GM23338 (cell line): ENCODE measurements at places on chromosomes 11 and 22. TPM values are rescaled to one million over a fixed set of nuclear protein-coding genes. Genes with fewer than 3 reads are reported as not detected.
A peak's percentile ranks its signal among the peaks of the same experiment; 100 is the strongest.

Gene ISX
- not detected in 2 replicates for total RNA-seq

Gene MFRP
- total RNA-seq: 0.03 TPM in 1 of 2 replicates, not detected in the other

Gene TPBGL
- 0.16 and 0.21 TPM in 2 replicates for total RNA-seq

GRCh38 chr22:44574057-44574639 lies 76.1 kb upstream of the RTL6 start:
- no peak overlapping the region for H3K4me3 ChIP-seq
- DNase-seq: no peak
- no peaks in the 10 kb centered on the region for H3K27me3 ChIP-seq
- no peaks in the 10 kb centered on the region for H3K4me1 ChIP-seq
- no peak overlapping the region for H3K27ac ChIP-seq

- H3K27ac ChIP-seq: no peak overlapping the region
- no peaks in the 10 kb centered on the region for H3K36me3 ChIP-seq
- no peak for DNase-seq
These were observed 77.4 kb downstream of the FAM168A start for GRCh38 chr11:73520353-73521061.

DNA sequence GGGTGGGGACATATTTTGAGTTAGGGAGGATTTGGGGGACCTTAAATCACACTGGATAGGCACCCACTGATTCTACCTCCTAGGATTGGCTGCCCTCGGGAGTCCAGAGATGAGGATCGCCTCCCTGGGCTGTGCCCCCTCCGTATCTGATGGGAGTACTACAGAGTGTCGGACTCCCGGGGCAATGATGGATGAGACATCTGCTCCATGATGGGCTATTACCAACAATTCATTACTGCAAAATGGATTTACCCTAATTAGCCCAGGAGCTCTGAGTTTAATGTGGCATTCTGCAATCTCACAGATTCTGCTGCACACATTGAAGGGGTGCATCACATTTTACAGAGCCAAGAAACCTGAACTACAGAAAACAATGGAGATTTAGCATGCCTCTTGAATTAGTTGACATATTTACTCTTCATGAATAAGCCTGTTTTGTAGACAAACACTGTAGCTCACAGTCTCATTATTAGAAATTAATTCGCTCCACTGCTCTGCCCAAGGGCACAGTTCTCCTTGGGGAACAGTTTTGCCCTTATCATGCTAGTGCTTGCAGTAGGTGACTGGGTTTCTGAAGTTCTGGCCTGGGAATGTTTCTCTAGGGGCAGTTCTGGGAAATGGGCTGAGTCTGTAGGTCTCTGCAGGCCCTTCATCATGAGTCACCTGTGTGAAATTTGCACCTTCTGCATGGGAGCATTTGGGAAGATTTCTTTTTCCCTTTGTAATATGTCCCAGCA lies 217.1 kb upstream of the PLET1 start:
- H3K36me3 ChIP-seq: no peaks in the 10 kb centered on the region
- H3K27ac ChIP-seq: no peak overlapping the region
- H3K27me3 ChIP-seq: peaks cover 44% of the 10 kb centered on the region
- H3K4me3 ChIP-seq: no peak overlapping the region
- no peak for DNase-seq

DNA sequence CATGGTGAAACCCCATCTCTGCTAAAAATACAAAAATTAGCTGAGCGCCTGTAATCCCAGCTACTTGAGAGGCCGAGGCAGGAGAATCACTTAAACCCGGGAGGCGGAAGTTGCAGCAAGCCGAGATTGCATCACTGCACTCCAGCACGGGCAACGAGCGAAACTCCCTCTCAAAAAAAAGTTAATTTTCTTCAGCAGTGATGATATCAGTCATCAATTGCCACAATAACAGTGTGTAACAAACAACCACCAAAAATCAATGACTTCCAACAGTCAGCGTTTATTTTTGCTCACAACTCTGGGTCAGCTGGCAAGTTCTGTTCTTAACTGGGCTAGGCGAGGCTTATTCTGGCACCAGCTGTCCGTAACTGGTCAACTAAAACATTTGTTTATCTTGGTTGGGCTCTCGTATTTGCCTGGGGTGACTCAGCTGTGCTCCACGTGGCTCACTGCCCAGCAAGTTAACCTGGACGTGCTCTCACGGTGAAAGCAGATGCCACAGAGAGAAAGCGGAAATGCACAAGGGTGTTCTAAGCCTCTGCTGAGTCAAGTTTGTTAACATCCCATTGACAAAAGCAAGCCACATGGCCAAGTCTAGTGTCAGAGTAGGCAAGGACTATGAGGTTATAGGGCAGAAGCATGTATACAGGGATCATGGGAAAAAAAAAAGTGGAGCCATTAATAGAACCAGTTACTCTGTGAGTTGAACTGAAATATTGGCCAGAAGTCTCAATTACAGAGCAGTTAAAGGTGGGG lies 52.1 kb downstream of the LHFPL7 start:
- H3K27ac ChIP-seq: peak overlapping the region; percentile 14; the same call in 1 of the 2 replicates
- no peak overlapping the region for H3K4me3 ChIP-seq
- H3K36me3 ChIP-seq: no peaks in the 10 kb centered on the region
- peaks cover 10% of the 10 kb centered on the region; the same call in 1 of the 2 replicates for H3K4me1 ChIP-seq
- H3K27me3 ChIP-seq: no peaks in the 10 kb centered on the region

DNA sequence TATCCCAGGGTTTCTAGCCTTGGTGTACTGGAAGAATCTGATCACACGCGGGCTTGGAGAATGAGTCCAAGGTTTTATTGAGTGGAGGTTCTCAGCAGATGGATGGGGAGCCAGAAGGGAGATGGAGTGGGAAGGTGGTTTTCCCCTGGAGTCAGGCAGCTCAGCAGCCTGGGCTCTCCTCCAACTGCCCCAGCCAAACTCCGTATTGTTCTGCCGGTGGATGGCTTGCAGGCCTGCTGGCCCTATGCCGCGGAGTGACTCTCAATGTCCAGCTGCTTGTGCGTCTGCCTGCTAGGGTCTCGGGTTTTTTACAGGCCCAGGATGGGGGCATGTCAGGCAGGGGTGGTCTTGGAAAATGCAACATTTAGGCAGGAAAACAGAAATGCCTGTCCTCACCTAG lies 162.4 kb upstream of the LMO1 start:
- H3K4me3 ChIP-seq: no peak overlapping the region
- H3K27ac ChIP-seq: no peak overlapping the region
- no peaks in the 10 kb centered on the region for H3K36me3 ChIP-seq
- H3K27me3 ChIP-seq: no peaks in the 10 kb centered on the region
- no peaks in the 10 kb centered on the region for H3K4me1 ChIP-seq

Gene CPT1A
- total RNA-seq: 9.5 and 11.5 TPM in 2 replicates

GRCh38 chr22:17237038-17237668 lies 17.9 kb upstream of the ADA2 start:
- no peak for DNase-seq
- no peak overlapping the region for H3K4me3 ChIP-seq
- peaks cover 25% of the 10 kb centered on the region for H3K4me1 ChIP-seq
- no peak overlapping the region for H3K27ac ChIP-seq

GRCh38 chr22:43926349-43926710 lies 2.7 kb downstream of the PNPLA3 start:
- no peak overlapping the region for H3K27ac ChIP-seq
- peaks cover 20% of the 10 kb centered on the region for H3K4me1 ChIP-seq
- H3K36me3 ChIP-seq: peaks cover 21% of the 10 kb centered on the region

DNA sequence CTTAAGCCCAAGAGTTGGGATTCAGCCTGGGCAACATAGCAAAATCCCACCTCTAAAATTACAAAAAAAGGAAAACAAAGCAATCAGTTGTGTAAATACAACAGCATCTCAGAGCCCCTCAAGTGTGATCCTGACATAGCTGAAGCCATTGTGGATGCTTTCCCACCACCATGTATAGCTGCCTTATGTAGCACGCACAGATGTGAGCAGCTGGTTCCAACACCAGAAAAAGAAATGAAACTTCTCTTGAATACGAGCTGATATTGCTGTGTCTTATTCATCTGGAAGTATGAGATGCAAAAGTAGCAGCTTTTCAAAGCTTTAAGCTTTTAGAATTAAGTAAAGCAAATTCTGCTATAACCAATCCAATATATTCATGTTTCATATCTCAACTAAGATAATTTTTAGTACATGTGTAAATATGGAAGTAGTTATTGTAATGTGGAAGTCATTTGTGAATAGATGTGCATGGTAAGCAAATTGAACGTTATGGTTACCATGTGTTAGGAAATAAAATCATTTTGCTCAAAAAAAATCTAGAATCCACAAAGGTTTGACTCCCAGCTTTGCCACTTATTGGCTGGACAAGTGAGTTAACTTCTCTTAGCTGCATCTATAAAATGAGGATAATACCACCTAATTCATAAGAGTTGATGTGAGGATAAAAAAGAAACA lies 63.2 kb downstream of the SGSM3 start:
- H3K27ac ChIP-seq: no peak overlapping the region
- H3K36me3 ChIP-seq: no peaks in the 10 kb centered on the region; the same call in 1 of the 2 replicates
- H3K4me3 ChIP-seq: no peak overlapping the region
- no peaks in the 10 kb centered on the region for H3K27me3 ChIP-seq
- H3K4me1 ChIP-seq: no peaks in the 10 kb centered on the region

Gene SLC22A9
- not detected in 2 replicates for total RNA-seq

Gene EIF1AD
- 30.8 and 32.1 TPM in 2 replicates for total RNA-seq

GRCh38 chr11:108221911-108222573 lies 396 bp downstream of the NPAT start:
- H3K27ac ChIP-seq: peak overlapping the region; percentile 99

Gene MS4A1
- not detected in 2 replicates for total RNA-seq

GRCh38 chr11:119041821-119042514 lies 11.3 kb upstream of the SLC37A4 start:
- no peaks in the 10 kb centered on the region for H3K36me3 ChIP-seq
- H3K27ac ChIP-seq: peak overlapping the region; percentile 66; the same call in 1 of the 2 replicates
- no peak for DNase-seq
- no peak overlapping the region for H3K4me3 ChIP-seq
- no peaks in the 10 kb centered on the region for H3K27me3 ChIP-seq
- peaks cover 32% of the 10 kb centered on the region for H3K4me1 ChIP-seq

DNA sequence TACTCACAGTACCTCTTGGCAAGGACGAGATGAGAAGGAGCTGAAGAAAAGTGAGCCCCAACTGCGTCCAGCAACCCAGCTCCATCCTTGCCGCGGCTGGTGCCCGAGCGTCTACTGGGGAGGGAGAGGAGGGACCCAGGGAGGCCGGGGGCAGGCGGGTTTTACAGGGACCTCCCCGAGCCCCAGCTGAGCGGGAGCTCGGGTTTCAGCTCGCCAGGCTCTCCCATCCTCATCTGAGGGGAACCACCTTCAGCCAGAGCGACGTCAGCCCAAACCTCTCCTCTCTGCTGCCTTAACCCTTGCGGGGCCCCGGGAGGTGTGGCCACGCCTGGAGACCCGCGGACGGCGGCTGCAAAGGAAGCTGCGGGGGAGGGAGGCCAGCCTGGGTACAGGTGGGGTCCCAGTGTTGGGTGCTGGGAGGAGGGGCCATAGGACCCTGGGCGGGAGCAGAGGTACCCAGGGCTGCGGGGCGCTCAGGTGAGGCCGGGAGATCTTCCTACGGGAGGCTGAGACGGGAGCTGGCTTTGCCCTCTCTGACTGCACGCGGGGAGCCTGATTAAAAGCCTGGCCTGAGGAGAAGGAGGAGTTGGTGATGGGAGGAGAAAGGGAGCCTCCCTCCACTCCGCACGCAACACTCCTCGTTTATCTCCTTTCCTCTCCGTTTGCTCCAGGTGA lies at the start of gene PAMR1:
Gene PAMR1 (minus strand): TSS at position 116 of the 675 bp plus-strand sequence. CDS start 31 bp downstream, at position 85.
- peaks cover 29% of the 10 kb centered on the region for H3K4me1 ChIP-seq
- H3K36me3 ChIP-seq: no peaks in the 10 kb centered on the region
- peaks cover 38% of the 10 kb centered on the region for H3K27me3 ChIP-seq

Gene AIFM3
- total RNA-seq: 0.45 and 1.7 TPM in 2 replicates

Gene OR8G5
- not detected in 2 replicates for total RNA-seq

DNA sequence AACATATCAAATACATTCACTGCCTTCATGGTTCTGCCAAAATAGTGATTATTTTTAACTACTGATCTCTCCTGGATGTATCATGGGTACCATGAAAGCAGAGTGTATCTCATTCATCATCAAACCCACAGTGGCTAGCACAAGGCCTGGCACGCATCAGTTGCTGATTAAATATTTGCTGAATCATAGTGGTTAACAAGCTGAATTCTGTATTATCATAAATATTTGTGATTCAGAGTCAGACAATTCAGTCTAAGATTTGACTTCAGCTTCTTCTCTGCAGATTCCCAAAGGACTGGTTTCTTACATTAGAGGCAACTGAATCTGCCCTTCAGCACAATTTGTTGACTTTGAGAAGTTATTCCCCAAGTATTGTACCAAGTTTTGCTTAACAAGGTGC lies 715.8 kb upstream of the LRRC4C start:
- no peak overlapping the region for H3K27ac ChIP-seq
- no peak overlapping the region for H3K4me3 ChIP-seq
- H3K36me3 ChIP-seq: no peaks in the 10 kb centered on the region
- no peaks in the 10 kb centered on the region for H3K4me1 ChIP-seq
- DNase-seq: no peak

- H3K27me3 ChIP-seq: peaks cover 1% of the 10 kb centered on the region; the same call in 1 of the 2 replicates
- DNase-seq: no peak
- H3K27ac ChIP-seq: no peak overlapping the region
- no peaks in the 10 kb centered on the region for H3K4me1 ChIP-seq
- H3K36me3 ChIP-seq: no peaks in the 10 kb centered on the region
- H3K4me3 ChIP-seq: no peak overlapping the region
These were observed 209.7 kb upstream of the PLET1 start for GRCh38 chr11:112470355-112470754.

DNA sequence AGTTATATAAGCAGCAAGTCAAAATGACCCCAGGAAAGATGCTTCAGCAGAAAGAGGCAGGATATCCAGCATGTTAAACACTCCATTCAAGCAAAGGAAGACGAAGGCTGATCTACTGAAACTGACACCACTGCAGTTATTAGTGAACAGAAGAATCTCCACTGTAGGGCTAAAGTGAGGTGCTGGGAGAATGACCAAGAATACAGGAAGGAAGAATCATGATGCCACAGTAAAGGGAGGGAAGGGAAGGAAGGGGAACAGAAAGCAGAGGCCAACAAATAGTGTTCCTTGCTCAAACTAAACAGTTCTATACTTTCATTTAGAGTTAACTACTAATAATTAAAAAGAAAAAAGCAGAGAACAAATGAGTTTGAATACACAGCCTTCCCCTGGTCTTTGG lies 92.5 kb downstream of the SIK3 start:
- no peaks in the 10 kb centered on the region for H3K36me3 ChIP-seq
- H3K4me3 ChIP-seq: no peak overlapping the region
- no peak for DNase-seq
- peaks cover 11% of the 10 kb centered on the region; the same call in 1 of the 2 replicates for H3K4me1 ChIP-seq
- no peaks in the 10 kb centered on the region for H3K27me3 ChIP-seq
- H3K27ac ChIP-seq: no peak overlapping the region

DNA sequence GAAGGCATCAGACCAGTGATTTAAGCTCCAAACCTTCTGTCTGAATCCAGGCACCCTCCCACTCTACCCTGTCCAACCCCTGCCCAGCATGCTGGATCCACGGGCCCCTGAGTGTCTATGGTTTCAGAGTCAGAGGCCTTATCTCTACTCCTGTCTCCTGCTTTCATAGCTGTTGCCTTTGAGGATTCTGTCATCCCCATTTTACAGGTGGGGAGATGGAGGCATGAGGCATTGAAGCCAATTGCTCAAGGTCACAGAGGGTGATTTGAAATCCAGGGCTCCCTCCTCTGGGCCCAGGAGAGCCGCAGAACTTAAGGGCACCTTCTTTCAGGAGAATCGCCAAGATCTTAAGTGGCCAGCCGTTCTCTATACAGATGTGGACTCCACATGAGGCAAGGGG lies 3.1 kb downstream of the KCNJ4 start:
- DNase-seq: no peak
- H3K4me1 ChIP-seq: peaks cover 8% of the 10 kb centered on the region; the same call in 1 of the 2 replicates
- no peak overlapping the region for H3K4me3 ChIP-seq

GRCh38 chr22:36586271-36586670 lies 57.3 kb upstream of the EIF3D start:
- DNase-seq: no peak
- no peak overlapping the region for H3K27ac ChIP-seq
- no peaks in the 10 kb centered on the region for H3K4me1 ChIP-seq
- no peaks in the 10 kb centered on the region for H3K36me3 ChIP-seq

Gene CRYBB3
- total RNA-seq: 0.28 TPM in 1 of 2 replicates, not detected in the other
